Upper lobe of left lung (tissue), 6 donors: ENCODE measurements at places on chromosomes 2 and 18.

- no peak overlapping the region for H3K4me3 ChIP-seq
- H3K4me1 ChIP-seq = peaks cover 33% of the 10 kb centered on the region
- H3K36me3 ChIP-seq = no peaks in the 10 kb centered on the region
- peak; percentile 62 for DNase-seq
- H3K27me3 ChIP-seq = no peaks in the 10 kb centered on the region
- H3K27ac ChIP-seq = peak overlapping the region; percentile 78
Measured at GRCh38 chr2:96873651-96874096, 3.8 kb upstream of the SEMA4C start.

- no peak overlapping the region for H3K27ac ChIP-seq
- H3K36me3 ChIP-seq = no peaks in the 10 kb centered on the region
- no peak overlapping the region for H3K4me3 ChIP-seq
- no peaks in the 10 kb centered on the region for H3K4me1 ChIP-seq
Measured at GRCh38 chr2:169291517-169291916, 70.8 kb downstream of the LRP2 start.

DNA sequence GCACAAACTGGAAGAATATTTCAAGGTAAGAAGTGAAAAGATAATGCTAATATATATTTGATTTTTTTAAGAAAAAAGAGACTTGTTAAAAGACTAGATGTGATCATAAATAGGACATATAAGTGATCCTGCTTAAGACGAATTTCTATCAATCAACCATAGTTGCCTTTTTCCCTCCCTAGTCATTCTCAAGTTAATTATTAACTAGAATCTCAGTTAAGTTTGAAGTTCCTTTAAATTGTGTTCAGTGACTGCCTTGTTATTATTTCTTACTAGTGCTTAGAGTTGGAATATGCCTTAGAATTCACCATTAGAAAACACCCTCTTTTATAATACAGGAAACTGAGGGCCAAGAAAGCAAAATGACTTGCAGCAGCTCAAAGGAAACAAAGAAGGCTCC, 141.5 kb upstream of the SP5 start:
- no peak overlapping the region for H3K4me3 ChIP-seq
- no peak for DNase-seq
- H3K27me3 ChIP-seq = no peaks in the 10 kb centered on the region
- H3K27ac ChIP-seq = no peak overlapping the region
- H3K36me3 ChIP-seq = no peaks in the 10 kb centered on the region

GRCh38 chr18:79393635-79394533, 1.8 kb upstream of the NFATC1 start:
- H3K27me3 ChIP-seq = peaks cover 6% of the 10 kb centered on the region
- DNase-seq = peak; percentile 99
- H3K4me3 ChIP-seq = peak overlapping the region; percentile 68
- peak overlapping the region; percentile 79 for H3K27ac ChIP-seq

- peak; percentile 96 for DNase-seq
- H3K27ac ChIP-seq = peak within 1 kb of the TSS; percentile 83
- no peaks in the 10 kb centered on the region for H3K36me3 ChIP-seq
- H3K4me1 ChIP-seq = peaks cover 16% of the 10 kb centered on the region
- no peaks in the 10 kb centered on the region for H3K27me3 ChIP-seq
Measured at GRCh38 chr2:240435457-240435947, at the start of gene GPC1. TSS of gene GPC1 (plus strand) at chr2:240435663. CDS start at chr2:240435919, 256 bp downstream.

GRCh38 chr18:58624011-58624410, 4.9 kb downstream of the ALPK2 start:
- no peak overlapping the region for H3K4me3 ChIP-seq
- H3K4me1 ChIP-seq = no peaks in the 10 kb centered on the region
- no peaks in the 10 kb centered on the region for H3K36me3 ChIP-seq
- DNase-seq = no peak
- no peaks in the 10 kb centered on the region for H3K27me3 ChIP-seq
